ENCODE measurements at places on chromosomes 2 and 18.

DNA sequence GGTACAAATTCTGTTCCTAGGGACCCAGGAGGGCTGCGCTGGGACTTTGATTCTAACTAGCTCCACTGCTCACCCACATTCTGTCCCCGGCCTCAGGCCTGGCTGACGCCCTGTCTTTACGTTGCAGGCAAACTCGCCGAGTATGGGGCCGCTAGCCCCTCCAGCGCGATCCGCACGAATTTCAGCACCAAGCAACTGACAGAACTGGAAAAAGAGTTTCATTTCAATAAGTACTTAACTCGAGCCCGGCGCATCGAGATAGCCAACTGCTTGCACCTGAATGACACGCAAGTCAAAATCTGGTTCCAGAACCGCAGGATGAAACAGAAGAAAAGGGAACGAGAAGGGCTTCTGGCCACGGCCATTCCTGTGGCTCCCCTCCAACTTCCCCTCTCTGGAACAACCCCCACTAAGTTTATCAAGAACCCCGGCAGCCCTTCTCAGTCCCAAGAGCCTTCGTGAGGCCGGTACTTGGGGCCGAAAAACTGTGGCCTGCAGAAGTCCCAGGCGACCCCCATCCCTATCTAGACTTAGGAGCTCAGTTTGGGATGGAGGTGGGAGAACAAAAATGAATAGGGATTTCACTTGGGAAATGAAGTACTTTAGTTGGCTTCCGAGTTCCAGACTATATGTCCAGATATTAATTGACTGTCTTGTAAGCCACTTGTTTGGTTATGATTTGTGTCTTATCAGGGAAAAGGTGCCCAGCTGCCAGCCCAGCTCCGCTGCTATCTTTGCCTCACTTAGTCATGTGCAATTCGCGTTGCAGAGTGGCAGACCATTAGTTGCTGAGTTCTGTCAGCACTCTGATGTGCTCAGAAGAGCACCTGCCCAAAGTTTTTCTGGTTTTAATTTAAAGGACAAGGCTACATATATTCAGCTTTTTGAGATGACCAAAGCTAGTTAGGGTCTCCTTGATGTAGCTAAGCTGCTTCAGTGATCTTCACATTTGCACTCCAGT lies 1.5 kb downstream of the HOXD1 start:
- DNase-seq, result no peak

DNA sequence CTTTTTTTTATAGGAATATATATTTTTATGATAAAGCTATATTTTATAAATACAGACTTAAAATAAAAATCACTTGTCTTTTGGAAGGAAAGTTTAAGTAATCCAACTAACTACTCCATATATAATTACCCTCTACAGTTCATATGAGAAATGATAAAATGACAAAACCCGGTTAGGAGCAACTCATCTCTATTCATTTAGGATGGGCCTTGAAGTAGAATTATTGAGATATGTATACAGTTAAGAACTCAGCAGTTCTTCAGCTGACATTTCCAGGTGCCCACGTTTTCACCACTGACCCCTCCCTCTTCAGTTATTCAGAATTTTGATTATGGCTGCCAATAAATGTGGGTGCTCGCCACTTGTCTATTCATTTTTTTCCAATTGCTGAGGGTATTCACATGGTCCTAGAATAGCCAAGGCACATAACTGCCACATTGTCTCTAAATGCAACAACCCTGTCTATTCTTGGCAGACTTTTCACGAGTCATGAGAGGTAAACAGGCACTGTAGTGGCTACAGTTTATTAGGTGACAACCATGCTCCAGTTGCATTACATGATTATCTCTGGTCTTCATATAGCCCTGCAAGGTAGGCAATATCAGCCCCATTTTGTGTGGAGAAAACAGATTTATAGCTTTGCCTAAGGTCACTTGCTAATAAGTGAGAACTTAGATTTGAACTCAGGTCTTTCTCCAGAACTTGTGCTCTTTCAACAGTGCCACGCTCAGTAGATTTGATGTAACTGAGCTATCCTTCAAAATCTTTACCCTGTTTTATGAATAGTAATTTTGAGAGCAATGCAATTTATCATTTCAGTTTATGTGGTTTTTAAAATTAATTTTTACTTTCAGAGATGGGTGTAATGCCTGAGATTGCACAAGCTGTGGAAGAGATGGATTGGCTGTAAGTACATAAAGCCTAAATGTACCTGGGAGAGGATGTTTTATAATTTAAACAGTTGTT lies 2.9 kb downstream of the DDX1 start:
- DNase-seq, result no peak

GRCh38 chr18:58396144-58396543 lies 232.7 kb downstream of the ALPK2 start:
- no peak for DNase-seq

- DNase-seq, result no peak
These were observed 52.1 kb downstream of the LRRTM1 start for GRCh38 chr2:80252294-80252986.

GRCh38 chr2:6080932-6081753 lies 389.0 kb downstream of the SOX11 start:
- DNase-seq, result no peak

DNA sequence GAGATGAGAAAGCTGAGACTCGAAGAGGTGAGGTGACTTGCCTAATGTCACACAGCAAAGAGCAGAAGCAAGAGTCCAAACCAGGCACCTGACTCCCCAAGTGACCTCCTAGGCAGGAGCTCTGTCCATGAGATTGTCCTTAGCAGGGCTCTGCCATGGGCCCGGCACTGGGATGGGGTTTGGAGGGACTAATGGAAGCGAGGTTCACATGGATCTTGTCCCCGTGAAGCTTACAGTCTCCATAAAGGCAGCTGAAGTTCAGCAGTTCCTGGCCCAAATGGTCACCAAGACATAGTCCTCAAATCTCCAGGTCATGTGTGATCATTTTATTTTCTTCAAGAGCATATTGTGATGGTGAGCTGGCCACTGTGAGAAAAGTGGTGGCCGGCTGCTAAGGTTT lies 57.0 kb upstream of the AFF3 start:
- DNase-seq, result no peak

- DNase-seq, result no peak
These were observed 240.3 kb downstream of the LRATD1 start for GRCh38 chr2:14872779-14873325.

- no peak for DNase-seq
These were observed 69.5 kb downstream of the BIN1 start for GRCh38 chr2:127037476-127037875.

- DNase-seq, result peak; percentile 52
These were observed 77.3 kb upstream of the PHLPP1 start for GRCh38 chr18:62637807-62638687.

DNA sequence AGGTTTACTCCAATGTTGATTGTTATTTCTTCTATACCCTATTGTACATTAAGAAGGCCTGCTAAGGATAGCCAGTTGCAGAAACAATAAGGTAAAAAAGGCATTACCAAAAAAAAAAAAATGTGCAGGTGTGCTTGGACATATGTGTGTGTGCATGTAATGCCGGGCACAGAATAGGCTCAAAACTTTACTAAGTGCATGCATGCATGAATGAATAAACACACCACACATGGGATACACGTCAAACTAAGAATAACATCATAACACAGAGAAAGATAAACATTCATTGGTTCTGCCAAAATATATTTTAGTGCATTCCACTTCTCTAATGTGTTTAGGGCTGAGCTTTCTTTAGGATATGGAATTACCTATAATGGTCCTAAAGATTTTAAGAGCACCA lies 298.2 kb downstream of the TCF4 start:
- no peak for DNase-seq

- DNase-seq, result peak; percentile 43
These were observed 106.7 kb downstream of the DTNB start for GRCh38 chr2:25566694-25567093.

DNA sequence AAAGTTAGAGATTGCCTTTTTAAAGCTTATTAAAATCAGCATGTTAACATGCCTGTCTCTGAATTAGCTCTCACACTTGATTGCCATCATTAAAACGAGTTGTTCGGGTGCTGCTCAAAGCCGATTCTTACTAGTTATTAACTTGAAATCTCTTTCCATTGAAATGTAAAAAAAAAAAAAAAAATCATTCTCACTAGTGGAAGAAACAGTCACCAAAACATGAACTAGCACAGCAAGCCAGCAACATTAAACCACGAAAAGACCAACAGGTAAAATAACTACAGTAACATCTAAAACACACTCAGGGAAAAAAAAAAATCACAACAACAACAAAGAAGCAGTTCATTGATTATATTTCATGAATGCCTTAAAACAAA lies 264.5 kb downstream of the MEIS1 start:
- DNase-seq, result no peak

GRCh38 chr2:127051116-127052056 lies 55.6 kb downstream of the BIN1 start:
- no peak for DNase-seq

GRCh38 chr2:12223732-12224131 lies 477.3 kb downstream of the LPIN1 start:
- no peak for DNase-seq

DNA sequence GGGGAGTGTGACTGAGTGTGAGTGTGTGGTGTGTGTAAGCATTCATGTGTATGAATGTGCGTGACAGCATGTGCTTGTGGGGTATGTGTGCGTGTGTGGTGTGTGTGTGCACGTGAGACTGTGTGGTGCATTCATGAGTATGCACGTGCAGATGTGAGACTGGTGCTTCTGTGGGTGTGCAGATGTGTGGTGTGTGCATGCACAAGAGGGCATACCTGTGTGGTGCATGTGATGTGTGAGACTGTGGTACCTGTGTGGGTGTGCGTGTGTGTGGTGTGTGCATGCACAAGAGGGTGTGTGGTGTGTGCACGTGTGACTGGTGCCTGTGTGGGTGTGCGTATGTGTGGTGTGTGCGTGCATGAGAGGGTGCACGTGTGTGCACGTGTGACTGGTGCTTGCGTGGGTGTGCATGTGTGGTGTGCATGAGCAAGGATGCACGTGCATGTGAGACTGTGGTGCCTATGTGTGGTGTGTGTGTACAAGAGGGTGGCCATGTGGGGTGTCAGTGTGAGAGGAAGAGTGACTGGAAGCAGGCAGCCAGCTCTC lies 213.3 kb downstream of the TWIST2 start:
- DNase-seq, result no peak

DNA sequence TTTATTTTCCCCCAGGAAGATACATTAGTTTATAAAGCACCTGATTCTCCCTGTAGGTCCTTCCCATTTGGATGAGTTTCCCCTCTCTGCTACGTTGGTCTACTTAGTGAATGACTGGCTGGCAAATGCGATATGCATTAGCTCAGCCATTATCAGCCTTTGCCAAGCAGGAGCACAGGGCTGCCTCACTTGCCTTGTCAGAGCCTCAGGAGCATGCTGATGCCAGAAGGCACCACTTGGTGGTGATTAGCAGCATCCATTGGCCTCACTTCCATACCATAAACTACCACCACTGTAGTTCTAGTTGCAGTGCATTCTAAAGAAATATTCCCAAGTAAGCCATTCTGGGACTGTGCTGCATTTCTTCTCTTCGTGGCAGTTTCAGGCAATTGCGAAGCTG lies 442.8 kb upstream of the CHST9 start:
- DNase-seq, result no peak

- no peak for DNase-seq
These were observed 16.2 kb upstream of the ESPNL start for GRCh38 chr2:238083919-238084318.

- peak; percentile 95 for DNase-seq
These were observed at the start of gene DUSP2 for GRCh38 chr2:96145036-96145847. Gene DUSP2, minus strand, starts transcription at chr2:96145440. Its CDS starts 86 bp downstream, at chr2:96145354.

- no peak for DNase-seq
These were observed 336.0 kb upstream of the TNP1 start for GRCh38 chr2:217195658-217196446.

DNA sequence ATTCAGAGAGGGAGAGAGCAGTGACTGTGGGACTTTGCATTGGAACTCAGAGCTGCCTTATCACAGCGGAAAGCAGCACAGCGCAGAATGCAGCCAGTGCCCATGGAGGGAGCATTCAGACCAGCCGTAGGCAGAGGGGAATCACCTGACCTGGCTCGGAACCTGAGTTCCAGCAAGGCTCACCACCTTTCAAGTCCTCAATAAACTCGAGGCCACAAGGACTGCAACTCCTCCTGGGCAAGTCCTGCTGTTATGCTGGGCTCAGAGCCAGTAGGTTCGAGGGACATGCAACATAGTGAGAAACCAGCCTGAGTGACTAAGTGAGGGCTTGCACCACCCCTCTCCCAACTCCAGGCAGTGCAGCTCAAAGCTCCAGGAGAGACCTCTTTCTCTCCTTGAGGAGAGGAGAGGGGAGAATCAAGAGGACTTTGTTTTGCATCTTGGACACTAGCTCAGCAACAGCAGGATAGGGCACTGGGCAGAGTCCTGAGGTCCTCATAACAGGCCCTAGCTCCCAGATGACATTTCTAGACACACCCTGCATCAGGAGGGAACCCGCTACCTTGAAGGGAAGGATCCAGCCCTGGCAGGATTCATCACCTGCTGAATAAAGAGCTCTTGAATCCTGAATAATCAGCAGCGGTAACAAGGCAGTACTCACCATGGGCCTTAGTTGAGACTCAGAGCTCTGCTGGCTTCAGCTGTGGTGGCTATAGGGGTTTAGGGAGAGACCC lies 136.8 kb upstream of the OTOS start:
- DNase-seq, result no peak

GRCh38 chr2:46462936-46463335 lies 16.4 kb upstream of the TMEM247 start:
- DNase-seq, result no peak

DNA sequence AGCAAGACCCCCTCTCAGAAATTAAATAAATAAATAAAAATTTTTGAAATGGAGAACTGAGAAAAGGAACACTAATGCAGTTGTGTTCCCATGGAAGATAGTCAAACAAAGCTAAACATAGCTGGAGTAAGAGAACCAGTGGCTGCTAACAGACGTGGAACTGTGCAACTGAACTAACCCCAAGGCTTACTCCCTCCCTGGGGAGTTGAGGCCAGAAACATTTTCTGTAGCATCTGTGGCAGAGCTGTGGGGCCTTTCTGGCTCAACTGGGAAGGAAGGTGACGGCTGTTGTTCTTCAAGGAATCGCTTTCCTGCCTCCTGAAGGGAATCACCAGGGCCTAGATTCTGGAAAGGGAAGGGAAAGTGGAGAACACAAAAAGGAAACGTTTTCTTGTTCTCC lies 53.9 kb upstream of the B3GNT2 start:
- no peak for DNase-seq

DNA sequence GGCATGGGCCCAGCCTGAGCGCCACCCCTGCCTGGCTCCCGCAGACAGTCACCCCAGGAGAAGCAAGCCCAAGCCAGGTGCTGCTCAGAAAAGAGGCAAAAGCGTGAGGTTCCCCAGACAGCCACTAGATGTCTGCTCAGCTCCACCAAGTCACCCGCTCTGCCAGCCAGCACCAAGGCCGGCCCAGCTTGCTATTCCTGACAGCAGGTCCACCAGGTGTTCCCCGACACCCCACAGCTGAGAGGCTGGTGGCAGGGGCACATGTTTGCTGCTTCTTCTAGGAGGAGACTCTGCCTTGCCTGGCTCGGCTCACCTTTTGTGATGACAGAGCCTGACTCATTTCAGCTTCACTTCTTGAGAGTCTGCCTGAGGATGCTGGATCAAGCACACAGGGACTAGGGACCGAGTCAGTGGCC lies 206.7 kb downstream of the MGAT5 start:
- DNase-seq, result peak; percentile 35

DNA sequence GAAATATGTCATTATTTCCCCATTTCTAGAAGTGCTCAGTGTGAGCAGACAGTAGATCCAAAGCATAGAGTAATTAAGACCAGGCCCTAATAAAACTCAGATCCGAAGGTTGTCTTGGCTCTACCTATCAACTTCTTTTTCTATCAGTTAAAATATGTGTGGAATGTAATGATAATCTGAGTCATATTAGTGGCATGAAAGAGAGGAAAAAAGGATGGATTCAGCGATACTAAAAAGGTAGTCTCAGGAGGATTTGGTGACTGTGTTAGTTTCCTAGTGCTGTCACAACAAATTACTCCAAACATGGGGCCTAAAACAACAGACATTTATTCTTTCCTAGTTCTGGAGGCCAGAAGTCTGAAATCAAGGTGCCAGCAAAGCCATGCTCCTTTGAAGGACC lies 103.7 kb upstream of the NABP1 start:
- no peak for DNase-seq
